ENCODE measurements at places on chromosomes 3 and 15. TPM values are rescaled to one million over a fixed set of nuclear protein-coding genes. Genes with fewer than 3 reads are reported as not detected.

GRCh38 chr15:90939756-90940155 lies 4.7 kb downstream of the UNC45A start:
- no peak for DNase-seq

GRCh38 chr15:47918877-47919276 lies 201.6 kb downstream of the SEMA6D start:
- no peak for DNase-seq

CACNA1D gene
- 3.7 TPM for total RNA-seq

GRCh38 chr3:74537857-74538256 lies 76.6 kb downstream of the CNTN3 start:
- no peak for DNase-seq

GRCh38 chr3:188066141-188066540 lies 87.8 kb upstream of the LPP start:
- no peak for DNase-seq

DNA sequence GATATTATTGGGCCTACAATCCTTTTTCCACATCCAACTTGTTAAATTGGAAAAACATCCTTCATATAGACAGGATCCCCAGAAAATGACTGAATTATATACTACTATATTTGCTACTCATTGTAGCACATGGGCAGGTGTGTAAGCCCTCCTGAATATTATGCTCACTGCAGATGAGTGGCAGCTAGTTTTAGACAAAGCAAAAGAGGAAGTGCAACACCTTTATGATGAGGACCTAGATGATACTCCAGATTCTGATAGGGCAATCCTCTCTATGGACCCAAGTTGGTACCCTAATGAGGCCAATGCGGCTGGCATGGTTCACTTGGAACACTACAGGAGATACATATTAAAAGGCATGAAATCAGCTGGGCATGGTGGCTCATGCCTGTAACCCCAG lies 119.1 kb upstream of the PLCL2 start:
- DNase-seq: no peak

All from endodermal cell (in vitro differentiated cells).